ENCODE measurements at places on chromosomes 3 and 15.

- no peak for DNase-seq
Measured at GRCh38 chr15:93332168-93332553, 243.2 kb upstream of the RGMA start.

GRCh38 chr15:48570822-48571221 is 74.7 kb downstream of the FBN1 start:
- no peak for DNase-seq

GRCh38 chr3:48347500-48347899 is 14.0 kb upstream of the SPINK8 start:
- DNase-seq = no peak

DNA sequence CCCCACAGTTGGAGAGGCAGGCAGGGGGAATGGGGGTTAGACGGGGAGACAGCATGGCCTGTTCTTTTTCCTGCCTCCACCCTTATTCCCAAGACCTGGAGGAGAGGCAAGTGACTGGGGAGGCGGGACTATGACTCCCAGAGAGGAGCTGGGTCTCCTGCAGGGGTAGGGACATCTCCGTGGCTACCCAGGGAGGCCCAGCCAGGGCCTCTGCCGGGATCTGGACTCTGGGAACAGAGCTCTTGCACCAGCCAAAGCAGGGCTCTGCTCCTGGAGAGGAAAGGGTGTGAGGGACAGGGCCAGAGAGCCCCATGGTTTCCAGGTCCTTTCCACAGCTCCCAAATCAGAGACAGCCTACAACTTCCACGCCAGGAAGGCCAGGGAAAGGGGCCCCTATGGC is 22.8 kb downstream of the CFAP100 start:
- no peak for DNase-seq

- no peak for DNase-seq
Measured at GRCh38 chr15:72058585-72058984, 59.4 kb downstream of the MYO9A start.

DNA sequence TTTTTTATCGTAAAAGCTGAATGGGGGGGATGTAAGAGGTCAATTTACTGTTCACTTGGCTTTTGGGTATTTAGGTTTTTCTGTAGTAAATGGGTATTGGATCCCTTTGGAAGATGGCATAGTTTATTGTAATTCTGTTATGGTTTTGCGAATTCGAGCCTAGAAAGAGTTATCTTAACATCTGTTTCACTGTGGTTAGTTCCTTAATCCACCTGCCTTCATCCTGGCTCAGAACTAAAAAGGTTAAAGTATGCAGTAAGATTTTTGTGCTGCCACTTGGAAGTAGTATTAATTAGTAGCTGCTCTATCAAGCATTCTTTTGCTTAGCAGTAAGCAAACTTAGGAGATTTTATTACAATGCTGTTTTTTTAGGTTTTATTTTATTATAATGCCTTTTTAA is 62.4 kb downstream of the ARIH1 start:
- no peak for DNase-seq

Data from iPS-NIHi11 (cell line).